Activated T-cell treated with anti-CD3 and anti-CD28 coated beads for 4 hours (primary cell): ENCODE measurements at places on chromosomes 4 and X.

GRCh38 chr4:183254162-183254561 is 65.9 kb downstream of the CLDN22 start:
- DNase-seq = no peak

GRCh38 chr4:142322996-142323395 is 523.1 kb downstream of the INPP4B start:
- DNase-seq = no peak

DNA sequence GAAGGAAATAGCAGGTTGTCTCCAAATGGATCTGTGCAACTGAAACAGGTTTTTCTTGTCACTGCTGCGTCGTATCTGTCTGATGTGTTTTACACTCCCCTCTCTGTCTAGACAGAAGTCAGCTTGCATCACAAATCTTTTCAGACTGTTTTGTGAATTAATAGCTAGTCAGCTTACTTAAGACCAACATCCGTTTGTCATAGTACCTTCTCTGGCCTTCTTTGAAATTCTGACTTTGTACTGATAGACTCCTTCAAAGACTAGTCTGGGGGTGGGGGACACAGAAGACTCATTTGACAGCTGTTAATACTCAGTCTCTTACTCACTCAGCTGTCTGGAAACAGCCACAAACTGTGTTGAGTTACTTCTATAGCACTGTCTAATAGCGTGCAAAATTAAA is 197.8 kb downstream of the PALLD start:
- DNase-seq = no peak

DNA sequence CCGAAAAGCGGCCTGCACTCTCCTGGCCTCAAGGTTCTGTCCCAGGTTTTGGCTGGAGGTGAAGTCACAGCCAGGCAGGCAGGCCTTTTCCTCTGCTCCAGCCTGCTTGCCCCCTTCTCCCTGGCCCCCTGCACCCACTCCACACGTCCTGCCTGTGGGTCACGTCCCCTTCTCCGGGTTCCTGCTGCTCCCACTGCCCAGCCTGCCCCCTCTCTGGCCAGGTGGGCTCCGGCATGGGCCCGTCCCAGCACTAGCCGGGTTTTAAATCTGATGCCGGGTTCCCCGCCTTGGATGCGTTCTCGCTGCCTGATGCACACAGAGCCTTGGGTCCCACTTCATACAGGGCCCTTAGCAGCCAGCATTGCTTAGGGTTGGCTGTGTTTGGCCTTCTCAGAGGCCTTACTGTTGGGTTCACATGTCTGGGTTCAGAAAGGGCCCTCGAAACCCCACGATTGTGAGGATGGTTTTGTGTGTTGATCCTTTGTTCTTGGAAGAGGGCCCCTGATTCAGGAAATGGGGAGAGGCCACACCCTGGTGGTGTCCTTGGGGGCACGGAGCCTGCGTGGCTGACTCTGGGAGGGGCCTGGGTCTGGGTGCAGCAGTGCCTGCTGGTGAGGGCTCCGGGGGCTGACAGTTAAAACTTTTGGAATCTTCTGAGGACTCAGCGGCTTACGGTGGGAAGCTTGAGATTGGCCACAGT is 6.0 kb downstream of the CPZ start:
- DNase-seq = no peak

DNA sequence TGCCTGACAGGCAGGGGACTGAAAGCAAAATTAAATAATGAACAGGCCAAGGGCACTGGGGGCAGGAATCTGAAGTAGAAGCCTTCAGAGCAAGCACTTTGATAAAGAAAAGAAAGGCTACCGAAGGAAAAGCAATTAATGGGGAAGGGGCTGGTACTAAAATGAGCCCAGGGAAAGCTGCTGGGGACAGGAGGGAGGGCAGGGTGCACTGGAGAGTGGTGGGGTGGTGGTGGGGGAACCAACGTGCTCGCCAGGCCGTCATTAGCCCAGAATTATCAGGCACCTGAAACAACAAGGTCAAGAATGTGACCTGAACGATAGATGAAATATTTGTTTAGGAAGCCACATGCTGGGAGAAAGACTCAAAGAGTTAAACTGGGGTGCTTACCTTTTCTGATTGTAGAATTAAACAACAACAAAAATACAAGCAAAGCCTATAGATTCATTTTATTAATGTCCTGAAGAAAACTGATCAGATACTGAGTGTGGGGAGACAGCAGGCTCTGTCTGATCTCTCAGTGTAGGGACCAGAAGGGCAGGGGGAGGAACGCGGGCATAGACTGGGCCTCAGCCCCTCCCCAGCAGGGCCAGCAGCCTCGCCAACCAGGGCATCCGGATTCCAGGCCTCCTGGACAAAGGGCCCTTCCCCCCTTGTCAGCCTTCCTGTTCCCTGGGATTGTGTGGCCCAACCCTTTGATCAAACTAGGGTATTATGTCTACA is 239.7 kb upstream of the KLF3 start:
- no peak for DNase-seq

DNA sequence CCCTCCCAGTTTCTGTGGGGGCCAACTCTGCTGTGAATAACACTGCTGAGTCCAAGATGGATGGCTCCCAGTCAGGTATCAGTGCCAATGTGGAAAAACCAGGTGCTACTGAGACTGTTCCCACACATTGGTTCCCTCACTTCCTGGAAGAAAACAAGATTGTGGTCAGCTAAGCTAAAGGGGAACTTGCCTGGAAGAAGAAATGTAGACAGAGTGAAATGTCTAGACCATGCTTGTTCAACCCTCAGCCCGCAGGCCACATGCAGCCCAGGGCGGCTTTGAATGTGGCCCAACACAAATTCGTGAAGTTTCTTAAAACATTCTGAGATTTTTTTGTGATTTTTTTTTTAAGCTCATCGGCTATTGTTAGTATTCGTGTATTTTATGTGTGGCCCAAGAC is 28.6 kb upstream of the UTP14A start:
- no peak for DNase-seq

- DNase-seq = no peak
Measured at GRCh38 chr4:102116121-102116520, 229.2 kb downstream of the SLC39A8 start.

DNA sequence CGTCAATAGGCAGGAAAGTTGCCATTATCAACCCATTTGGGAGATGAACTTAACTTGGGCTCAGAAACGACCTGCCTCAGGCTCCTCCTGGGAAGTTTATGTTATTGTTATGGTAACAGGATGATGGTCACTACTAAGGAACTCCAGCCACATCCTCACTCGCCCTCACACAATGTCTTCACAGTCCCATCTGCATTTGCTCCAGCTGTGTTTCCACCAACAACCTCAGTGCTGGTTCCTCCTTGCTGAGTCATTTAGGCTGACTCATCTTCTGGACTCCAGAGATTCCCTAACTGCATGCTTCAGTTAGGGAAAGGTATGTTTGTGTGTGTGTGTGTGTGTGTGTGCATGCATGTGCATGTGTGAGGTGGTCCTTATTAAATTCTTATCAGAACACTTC is 293.4 kb upstream of the BOD1L1 start:
- no peak for DNase-seq

- DNase-seq = no peak
Measured at GRCh38 chr4:16721613-16722291, 176.7 kb downstream of the LDB2 start.

DNA sequence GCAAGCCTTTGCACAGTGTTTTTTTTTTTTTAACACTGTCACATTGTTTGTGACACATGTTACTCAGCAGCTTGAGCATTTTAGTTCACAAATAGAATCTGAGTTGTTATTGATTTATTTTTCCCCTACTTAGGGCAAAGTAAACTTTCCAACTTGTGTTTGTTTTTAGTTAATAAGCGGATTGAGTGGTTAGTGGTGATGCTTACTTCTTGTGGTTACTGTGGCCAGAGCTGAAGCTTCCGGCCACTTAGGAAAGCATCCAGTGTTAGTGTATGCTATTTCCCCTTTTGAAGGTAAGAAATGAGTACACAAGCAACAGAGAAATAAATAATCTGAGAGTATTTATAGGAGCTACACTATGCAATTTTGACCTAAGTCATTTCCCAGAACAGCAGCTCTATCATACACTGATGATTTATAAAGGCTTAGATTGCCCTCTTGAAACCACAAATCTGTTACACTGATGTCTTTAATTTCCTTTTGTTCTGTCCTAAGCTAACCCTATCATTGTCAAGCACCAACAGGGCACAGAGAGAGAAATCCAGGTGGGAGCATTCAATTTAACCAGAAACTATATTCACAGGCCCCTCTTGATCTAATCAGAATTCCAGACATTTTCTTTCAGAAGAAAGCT is 2464.6 kb downstream of the PCDH7 start:
- DNase-seq = no peak

DNA sequence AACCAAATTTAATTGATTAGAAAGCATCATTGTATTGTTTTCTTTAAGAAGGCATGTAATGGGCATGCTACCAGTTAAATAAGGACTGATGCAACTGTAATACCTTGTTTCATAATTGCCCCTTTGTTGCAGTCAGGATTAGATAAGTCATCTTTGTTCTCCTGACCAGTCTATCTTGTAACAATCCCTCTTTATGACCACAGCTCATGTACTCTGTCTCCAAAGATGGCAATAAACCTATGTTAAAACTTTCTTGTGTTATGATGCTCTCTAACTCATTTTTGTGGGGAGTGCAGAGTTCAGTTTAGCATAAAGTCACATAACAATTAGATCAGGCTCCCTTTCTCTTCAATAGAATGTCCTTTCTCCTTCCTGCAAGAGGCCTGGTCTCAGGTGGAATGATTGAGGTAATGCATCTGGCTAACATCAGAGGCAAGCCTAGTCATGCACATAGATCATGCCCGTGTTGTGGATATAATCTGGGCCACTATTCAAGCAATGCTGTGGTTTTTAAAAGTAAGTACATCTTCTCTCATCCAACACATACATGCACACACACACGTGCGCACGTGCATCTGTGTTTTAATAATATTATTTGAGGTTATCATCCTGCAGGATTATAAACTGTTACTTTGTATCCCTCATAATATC is 45.6 kb downstream of the TMEM154 start:
- no peak for DNase-seq

DNA sequence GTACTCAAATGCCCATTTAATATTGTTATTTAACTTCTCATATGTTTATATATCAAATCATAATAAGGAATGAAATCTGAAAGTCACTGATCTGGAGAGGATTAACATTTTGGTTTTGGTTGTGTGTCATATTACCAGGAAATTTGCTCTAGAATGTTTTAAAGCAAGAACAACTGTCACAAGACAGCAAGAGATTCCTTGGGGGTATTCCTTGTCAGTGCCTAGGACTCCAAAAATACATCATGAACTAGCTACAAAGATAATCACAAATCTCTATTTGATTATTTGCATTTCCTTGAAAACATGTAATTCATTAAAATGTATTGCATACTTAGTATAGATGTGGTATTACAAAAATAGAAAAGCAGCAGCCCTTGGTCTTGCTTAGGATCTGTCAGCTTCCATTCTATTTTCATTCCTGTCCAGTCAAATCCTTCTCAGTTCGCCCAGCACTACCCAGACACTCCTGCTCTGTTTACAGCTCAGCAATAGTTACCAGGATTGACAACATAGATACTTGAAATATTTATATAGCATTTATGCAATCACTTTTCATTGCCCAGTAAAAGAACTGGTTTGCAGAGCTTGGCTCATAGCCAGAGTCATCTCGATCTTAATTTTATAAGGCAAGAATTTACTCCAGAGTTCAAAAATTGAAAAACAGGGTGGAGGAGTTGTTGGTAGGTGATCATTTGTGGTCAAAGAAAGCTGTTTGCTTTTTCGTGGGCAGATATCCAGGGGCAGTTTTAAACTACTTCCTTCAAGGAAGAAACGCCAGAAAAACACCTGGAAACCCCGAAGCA is 9.2 kb upstream of the BMP3 start:
- DNase-seq = no peak

- no peak for DNase-seq
Measured at GRCh38 chrX:107880054-107880610, 54.5 kb downstream of the MID2 start.

GRCh38 chr4:87258677-87259076 is 38.3 kb upstream of the KLHL8 start:
- DNase-seq = no peak

- DNase-seq = no peak
Measured at GRCh38 chrX:31165241-31166035, 93.6 kb upstream of the FTHL17 start.

- DNase-seq = no peak
Measured at GRCh38 chrX:31117266-31117665, 45.4 kb upstream of the FTHL17 start.

- no peak for DNase-seq
Measured at GRCh38 chr4:53847965-53848364, 216.4 kb downstream of the CHIC2 start.

- DNase-seq = no peak
Measured at GRCh38 chr4:3372264-3372932, 69.4 kb upstream of the HGFAC start.

DNA sequence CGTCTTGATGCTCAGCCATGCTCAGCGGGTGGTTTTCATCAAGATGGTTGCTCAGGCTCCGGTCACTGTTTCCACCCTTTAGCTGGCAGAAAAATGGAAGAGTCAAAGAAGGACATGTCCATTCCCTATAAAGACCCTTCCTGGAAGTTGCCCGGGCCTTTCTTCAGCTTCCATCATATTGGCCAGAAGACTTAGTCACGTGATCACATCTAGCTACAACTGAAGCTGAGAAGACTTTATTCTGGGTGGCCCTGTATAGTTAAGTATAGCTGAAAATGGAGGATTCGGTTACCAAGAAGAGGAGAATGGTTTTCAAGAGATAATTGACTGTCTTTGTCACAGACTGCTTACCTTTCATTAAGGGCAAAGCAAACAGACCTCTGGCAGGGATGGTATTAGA is 296.7 kb upstream of the CASK start:
- no peak for DNase-seq

- DNase-seq = no peak
Measured at GRCh38 chr4:17132226-17132625, 233.8 kb upstream of the LDB2 start.

DNA sequence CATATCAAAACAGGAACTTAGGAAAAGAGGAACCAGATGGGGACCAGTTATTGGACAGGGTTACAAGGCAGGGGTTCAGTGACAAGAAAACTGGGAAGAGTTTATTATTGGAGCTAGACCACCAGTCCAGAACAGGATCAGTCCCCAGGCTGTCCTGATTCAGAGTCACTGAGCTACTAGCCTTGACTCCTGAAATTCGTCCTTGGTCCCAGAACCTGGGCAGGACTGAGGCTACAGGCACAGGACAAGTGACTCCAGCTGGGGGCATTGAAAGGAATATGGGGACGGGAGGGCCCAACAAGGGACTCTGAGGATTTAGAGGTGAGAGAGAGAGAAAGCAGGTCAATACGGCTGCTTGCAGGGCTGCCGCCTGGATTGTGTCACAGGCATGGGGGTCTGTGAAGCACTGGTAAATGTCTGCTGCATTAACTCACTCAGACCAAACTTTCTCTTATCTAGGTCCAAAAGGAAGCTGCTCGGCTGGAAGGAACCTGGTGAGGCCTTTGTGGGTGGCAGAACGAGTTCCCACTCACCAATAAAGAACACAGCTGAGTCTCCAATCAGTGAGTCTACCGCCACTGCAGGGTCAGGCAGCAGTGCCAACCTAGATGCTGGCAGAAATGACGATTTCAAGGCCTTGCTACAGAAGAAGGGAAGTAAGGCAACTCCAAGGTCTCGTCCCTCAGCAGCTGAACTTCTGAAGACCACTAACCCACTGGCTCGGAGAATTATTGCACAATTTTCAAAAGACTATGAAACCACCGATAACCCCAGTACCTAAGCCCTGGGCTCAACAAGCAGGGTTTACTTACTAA is 11.3 kb upstream of the RTL5 start:
- DNase-seq = no peak

- DNase-seq = no peak
Measured at GRCh38 chrX:9182041-9182440, 148.1 kb upstream of the FAM9B start.

GRCh38 chr4:89249313-89249712 is 58.3 kb downstream of the GPRIN3 start:
- DNase-seq = no peak
